Smooth muscle cell of bladder (primary cell): ENCODE measurements at places on chromosomes 2 and 18. TPM values are rescaled to one million over a fixed set of nuclear protein-coding genes. Genes with fewer than 3 reads are reported as not detected.

PIK3C3 gene
- 21.5 and 55.2 TPM in 2 replicates for total RNA-seq

DYNAP gene
- total RNA-seq, result not detected in 2 replicates

AAK1 gene
- total RNA-seq, result 17.5 and 20.7 TPM in 2 replicates

CNGA3 gene
- under 0.01 TPM in 1 of 2 replicates, not detected in the other for total RNA-seq

ZC3H6 gene
- 3.1 and 3.4 TPM in 2 replicates for total RNA-seq

HOXD1 gene
- total RNA-seq, result not detected in 2 replicates

LRATD1 gene
- 0.09 and 0.28 TPM in 2 replicates for total RNA-seq

CELF4 gene
- total RNA-seq, result 0.09 TPM in 1 of 2 replicates, not detected in the other

SDC1 gene
- 16.8 and 30.7 TPM in 2 replicates for total RNA-seq

SLC5A7 gene
- total RNA-seq, result not detected in 2 replicates

PARD6G gene
- 1.4 and 2.8 TPM in 2 replicates for total RNA-seq

PAX3 gene
- total RNA-seq, result 0.09 TPM in 1 of 2 replicates, not detected in the other

DSG1 gene
- not detected in 2 replicates for total RNA-seq

FSHR gene
- not detected in 2 replicates for total RNA-seq

SP9 gene
- not detected in 2 replicates for total RNA-seq

SP5 gene
- not detected in 2 replicates for total RNA-seq
